IPS DF 19.7 (cell line): ENCODE measurements at places on chromosomes 2 and 18.

- DNase-seq: no peak
Observed at GRCh38 chr2:225569995-225570394, 170.5 kb downstream of the NYAP2 start.

DNA sequence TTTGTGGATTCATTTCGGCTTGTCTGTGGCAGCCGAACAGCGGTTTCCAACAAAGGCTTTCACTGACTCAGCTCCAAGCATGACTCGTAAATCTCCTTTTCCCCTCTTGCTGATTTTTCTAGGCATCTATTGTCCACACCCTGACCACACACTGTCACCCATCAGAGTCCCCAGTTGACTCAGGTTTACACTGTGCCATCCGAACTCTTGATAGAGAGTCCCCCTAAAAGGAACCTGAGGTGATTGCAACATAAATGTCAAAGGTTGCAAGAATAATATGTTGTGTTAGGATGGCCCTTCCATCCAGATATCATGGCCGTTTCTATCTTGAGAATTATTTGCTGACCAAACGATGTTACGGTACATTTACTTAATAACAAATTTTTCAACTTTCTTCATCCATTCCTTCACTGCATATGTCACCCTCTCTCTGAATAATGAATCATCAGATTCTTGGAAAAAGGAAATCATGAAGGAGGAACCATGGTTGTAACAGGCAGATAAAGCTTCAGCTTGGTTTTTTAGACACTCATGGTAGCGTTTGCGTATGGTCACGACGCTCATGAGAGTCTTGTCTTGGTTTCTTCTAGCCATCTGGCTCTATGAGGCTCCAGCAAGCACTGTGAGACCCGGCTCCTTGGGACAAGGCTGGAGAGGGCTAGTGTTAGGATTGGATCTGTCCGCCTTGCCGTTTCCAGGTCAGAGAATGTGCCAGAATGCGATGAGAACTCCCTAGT is 72.1 kb downstream of the NPAS2 start:
- DNase-seq: no peak

- no peak for DNase-seq
Observed at GRCh38 chr18:42018831-42019230, 63.8 kb downstream of the PIK3C3 start.

GRCh38 chr2:150643114-150643725 is 155.8 kb upstream of the RND3 start:
- DNase-seq: no peak

DNA sequence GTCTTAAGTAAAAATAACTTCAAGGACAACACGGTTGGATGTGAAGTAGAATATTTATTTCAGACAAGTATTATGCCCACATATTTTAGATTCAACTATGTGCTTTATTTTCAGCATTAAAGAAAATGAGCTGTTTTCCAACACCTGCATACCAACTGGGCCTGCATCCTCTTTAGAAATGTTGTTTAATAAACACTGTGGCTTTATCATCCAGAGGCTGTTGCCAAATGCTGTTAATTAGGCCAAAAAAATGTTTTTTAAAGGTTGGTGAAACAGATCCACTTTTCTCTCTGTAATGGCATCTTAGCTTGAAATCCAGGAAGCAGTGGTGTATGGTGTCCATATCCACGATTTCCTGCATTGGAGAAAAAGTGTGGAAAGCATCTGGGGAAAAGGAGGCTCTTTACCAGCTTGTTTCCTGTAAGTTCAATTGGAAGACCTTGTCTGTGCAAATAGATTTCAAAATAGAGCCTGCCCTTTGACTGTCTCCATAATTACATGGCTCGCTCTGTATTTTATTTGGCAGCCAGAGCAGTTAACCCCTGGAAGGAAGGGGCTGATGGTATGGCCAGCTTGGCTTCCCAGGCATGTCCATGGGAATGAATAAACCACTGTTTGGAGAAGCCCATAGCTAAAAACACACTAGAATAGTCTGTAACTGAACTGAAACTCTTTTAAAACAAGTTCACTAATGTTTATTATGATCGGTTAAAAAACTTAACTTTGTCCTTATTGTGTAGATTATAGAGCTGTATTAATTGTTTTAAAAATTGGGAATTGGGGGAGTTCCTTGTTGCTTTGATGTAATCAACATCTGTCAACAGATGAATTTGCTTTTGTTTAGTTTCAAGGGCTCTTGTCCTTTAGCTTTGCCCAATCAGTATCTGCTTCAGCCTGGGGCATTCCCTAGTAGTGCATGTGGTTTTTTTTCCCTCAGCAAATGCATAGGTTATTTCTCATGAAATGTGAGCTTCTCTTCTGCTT is 33.0 kb upstream of the DLX1 start:
- DNase-seq: no peak

GRCh38 chr2:235314371-235314930 is 179.4 kb upstream of the AGAP1 start:
- no peak for DNase-seq

- no peak for DNase-seq
Observed at GRCh38 chr2:39994151-39994550, 215.1 kb upstream of the THUMPD2 start.

DNA sequence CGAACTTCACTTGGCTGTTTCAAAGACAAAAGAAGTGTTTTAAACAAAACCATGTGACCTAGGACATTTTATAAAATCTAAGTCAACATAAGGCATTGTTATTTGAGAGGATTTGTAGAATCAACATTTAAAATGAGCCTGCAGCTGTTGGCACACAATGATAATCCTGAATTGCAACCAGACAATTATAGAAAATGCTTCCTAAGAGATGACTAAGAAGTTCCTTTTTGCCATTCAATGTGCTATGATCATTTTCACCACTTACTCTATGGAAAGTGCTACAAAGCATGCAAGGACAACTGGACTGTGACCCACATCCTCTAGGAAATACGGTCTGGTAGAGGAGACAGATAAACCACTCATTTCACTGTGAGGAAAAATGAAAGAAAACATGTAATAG is 246.4 kb downstream of the CDH20 start:
- DNase-seq: no peak

GRCh38 chr2:160474319-160474645 is 19.3 kb downstream of the RBMS1 start:
- DNase-seq: no peak

DNA sequence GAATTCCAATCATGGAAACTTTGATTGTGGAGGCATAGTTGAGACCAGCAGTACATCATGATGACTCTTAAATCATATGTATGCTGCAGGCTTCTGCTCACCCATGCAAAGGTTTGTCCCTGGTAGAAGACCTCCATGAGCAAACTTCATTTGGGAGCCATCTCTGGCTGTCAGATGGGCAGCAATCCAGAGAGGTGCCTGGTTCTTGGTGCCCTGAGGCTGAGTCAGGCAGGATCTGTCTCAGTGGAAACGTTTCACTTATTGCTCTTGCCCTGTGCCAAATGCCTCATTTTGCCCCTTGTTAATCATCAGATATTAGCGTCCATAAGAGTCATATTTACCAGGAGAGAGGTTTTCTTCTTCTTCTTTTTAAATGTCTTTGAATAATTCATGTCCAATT is 151.5 kb upstream of the CELF4 start:
- DNase-seq: no peak

DNA sequence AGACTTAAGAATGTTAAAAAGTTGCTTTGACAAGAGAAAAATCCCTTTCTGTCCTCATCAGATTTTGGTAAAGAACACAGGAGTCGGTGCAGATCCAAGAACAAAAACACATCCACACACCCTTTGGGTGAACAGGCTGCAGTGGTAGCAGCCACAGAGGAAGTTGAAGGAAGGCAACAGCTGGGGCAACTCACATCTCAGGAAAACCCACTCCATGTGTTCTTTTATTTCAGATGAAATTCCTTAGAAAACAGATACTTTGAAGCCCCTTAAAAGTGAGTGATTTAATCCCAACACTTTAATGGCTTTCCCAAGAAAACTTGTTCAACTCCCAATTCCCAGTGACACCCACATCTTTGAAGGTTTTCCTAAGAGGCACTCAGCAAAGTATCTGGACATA is 271.3 kb downstream of the ICOS start:
- no peak for DNase-seq

DNA sequence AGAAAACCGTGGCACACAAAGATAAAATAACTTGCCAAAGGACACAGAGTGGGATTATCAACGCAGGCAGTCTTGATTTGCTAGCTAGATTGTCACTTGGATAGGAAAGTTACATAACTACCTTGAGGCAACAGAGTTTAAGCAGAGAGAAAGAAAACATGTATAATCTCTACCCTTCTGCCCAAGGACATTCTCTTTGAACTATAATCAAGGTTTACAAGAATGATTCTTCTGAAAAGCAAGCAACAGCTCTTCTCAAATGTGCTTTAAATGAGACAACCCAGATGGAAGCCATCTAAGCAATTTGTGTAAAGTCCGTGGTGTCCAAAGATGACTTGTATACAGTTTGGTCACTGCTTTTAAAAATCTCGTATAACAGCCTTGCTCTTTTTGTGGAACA is 177.4 kb downstream of the CD226 start:
- no peak for DNase-seq

DNA sequence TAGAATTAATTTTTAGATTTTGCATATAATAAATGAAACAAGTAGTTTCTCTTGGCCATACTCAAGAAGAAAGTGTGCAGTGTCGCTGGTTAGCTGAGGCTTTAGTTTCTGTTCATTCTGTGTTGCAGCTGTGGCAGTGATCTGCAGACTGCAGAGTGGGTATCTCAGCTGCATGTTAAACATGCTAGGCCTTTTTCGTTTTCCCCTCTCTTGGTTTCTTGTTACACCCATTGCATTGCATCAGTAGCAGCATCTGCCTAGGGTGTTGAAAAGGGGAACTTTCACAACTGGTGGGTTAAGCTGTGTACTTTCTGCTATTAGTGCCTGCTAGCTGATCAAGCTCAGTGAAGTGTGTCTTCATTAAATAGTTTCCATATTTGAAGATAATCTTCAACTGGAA is 51.3 kb downstream of the ACSL3 start:
- DNase-seq: no peak

DNA sequence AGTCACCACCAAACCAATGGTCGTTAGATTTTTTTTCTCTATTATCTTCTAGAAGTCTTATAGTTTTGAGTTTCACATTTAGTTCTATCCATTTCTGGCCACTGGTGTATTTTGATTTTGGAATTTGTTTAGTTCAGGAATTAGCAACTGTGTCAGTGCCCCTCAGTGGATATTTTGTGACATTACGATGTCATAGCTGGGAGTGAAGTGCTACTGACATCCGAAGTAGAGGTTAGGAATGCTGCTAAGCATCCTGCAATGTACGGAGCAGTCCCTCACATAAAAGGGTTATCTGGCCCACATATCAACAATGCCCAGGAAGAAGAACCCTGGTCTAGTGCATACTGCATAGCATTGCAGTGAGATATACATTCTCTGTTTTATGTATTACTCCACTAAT is 157.4 kb upstream of the RGPD4 start:
- no peak for DNase-seq
